ENCODE measurements at places on chromosomes 16 and 17.
A peak's percentile ranks its signal among the peaks of the same experiment; 100 is the strongest.

DNA sequence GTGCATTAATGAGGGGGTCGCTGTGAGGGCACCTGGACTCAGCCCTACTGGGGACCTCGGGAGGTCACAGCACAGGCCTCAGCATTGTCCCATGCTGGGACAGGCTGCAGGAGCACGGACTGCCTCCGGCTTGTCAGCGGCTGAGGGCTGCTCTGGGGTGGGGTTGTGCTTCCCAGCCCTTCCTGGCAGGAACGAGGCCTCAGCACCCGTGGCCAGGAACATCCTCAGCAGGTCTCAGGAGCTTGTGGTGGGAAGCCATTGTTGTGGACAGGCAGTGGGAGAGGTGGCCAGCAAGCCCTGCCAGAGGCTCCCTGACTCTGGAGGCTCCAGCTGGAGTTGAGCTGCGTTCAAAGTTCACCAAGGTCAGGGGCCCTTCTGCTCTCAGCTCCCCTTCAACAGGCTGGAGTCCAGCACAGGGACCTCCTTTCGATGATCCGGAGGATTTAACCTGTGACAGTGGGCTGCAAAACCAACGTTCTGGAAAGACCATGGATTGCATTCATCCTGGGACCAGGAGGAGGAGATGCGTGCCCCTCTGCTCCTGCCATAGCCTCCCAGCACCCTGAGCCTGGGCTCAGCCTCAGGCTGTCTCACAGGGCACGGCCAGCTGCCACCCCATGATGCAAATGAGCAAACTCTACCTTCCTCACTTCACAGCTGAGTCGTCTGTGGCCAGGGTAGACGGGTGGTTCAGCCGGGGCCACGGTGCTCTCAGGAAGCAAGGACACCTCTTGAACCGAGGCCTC, 32.6 kb downstream of the FOXL1 start:
- no peak for DNase-seq

DNA sequence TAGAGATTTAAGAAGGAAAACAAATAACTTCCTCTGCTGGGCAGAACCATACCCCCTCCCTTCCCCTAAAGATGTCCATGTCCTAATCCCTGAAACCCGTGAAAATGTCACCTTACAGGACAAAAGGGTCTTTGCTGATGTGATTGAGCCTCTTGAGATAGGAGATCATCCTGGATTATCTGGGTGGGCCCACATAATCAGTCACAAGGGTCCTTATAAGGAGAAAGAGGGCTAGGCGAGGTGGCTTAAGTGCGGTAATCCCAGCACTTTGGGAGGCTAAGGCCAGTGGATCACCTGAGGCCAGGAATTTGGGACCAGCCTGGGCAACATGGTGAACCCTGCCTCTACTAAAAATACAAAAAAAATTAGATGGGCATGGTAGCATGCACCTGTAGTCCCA, 12.0 kb upstream of the SLC39A11 start:
- DNase-seq = no peak

DNA sequence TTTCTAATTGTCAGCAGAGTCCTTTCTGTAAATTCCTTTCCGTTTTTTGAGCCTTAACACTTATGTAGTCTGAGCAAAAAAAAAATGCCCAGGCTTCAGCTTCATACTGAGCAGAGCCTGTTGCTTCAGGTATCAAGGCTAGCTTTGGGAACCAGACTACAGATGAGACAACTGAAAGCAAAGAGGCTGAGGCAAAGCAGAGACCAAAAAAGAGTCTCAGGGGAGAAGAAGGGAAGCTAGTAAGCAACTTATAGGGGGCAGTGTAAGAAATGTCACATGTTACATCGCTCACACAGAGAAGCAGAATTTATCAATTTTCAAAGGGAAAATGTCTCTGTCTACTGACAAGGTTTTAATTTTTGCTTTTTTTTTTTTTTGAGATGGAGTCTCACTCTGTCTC, 3.3 kb downstream of the HASPIN start:
- no peak for DNase-seq

DNA sequence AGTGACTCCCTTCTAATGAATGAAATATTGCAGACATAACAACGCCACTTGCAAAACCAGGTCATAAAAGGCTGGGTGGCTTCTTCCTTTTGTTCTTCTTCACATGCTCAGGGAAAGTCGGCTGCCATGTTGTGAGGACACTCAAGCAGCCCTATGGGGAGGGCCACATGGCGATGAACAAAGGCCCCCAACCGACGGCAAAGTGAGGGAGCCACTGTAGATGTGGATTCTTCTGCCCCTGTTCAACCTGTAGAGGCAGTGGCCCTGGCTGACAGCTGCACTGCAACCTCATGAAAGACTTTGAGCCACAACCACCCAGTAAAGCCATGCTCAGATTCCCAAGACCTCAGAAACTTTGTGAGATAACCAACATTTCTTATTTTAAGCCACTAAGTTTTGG, 203.5 kb upstream of the TNRC6C start:
- no peak for DNase-seq

DNA sequence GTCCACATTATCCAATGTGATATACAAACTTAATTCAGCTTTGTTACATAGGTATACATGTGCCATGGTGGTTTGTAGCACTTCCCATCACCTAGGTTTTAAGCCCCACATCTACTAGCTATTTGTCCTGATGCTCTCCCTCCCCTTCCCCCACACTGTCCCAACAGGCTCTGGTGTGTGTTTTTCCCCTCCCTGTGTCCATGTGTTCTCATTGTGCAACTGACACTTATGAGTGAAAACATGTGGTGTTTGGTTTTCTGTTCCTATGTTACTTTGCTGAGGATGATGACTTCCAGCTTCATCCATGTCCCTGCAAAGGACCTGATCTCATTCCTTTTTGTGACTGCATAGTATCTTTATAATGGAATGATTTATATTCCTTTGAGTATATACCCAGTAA, 196.7 kb downstream of the CDH11 start:
- no peak for DNase-seq

- DNase-seq = no peak
Observed at GRCh38 chr17:57732062-57732461, 13.0 kb downstream of the CCDC182 start.

- peak; percentile 86 for DNase-seq
Observed at GRCh38 chr16:85569615-85570212, 43.4 kb upstream of the GSE1 start.

DNA sequence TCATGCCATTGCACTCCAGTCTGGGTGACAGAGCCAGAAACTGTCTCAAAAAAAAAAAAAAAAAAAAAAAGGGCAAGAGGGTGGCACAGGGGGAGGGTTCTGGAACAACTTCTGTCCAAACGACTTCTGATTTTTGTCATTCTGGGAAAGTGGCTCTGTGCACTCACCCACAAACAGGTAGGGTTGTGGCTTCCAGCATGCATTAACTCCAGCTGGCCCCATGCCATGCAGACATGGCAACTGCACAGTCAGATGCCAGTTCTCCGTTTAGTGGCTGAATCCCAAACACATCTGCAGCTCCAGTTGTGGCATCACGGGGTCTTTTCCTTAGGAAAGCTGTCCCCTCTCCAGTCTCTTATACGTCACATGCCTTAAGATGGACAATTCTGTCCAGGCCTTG, 30.3 kb downstream of the B4GALNT2 start:
- DNase-seq = no peak

DNA sequence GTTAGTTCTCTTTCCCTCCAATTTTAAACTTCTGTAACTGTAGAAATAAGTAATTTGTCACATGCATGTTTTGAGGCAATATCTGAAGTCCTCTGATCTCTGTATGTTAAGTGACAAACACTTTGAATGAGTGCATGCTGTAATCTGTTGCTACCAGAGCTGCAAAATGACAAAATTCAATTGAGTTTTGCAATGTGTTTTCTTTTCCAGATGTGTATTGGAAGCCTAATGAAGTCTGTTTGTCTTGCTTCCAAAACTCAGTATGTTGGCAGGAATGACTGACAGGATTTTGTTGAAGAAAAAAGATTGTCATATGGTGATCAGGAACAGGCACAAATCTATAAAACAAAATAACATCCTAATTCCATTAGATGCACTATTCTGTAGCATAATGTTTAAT, 561.6 kb upstream of the CDH8 start:
- DNase-seq = no peak

- DNase-seq = no peak
Observed at GRCh38 chr16:49801290-49801689, 54.6 kb downstream of the ZNF423 start.

DNA sequence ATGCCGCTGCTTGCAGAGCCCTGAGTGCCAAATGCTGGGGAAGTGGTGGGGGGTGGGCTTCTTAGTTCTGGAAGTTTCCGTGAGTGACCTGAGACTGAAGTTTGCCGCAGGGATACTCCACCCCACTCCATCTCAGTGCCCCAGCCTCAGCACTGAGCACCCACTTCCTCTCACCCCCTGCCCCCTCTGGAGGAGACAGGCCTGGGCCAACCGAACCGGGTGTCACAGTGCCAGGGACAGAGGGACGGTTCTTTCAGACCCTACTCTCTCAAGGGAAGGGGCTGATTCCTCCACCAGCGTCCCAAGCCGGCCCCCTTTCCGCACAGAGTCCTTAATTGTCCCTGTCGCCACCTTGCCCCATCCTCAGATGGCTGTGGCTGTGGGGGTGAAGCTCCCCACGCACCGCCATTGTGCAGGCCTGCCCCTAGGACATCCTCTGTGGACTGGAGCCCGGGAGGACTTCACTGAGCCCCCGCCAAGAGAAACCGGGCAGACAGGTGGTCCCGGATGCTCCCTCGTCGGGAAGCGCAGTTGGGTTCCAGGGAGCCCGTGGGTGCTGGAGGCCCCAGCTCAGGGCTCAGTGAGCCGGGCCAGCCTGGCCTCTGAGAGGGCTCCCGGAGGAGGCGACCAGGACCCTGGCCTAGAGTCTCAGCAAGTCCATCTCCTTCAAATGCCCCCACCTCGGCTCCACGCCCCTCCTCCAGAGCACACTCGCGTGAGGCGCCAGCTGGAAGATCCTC, 1.6 kb upstream of the KREMEN2 start:
- no peak for DNase-seq

DNA sequence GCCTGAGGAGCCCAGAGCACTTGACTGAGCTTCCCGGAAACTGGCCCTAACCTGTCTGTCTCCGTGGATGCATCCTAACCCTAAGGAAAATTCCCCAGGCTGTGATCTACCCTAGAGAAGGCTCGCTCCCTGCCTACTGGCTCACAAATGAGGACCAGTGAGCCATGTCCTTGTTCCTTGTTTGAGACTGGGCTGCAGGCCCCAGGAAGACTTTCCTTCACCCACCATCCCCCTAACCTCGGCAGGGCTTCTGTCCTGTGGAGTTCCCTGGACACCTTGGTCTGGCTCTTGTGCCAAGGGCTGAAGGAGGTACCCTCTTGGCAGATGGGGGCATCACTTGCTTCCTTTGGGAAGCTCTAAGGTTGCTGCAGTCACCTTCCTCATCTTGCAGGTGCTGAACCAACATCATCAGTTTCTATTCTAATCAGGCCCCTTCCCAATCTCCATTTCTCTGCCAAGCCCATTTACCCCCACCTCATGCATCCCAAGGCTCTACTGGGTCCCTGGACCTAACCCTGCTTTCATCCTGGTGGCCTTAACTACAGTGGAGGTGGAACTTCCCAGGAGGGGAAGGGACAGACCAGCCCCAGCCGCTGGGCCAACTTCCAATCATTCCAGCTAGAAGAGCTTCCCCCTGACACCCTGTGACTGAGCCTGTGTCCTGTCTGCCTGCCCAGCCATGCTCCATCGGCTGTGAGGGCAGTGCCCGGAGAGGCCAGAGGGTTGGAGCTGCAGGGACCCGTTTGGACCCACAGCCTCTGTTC, 12.4 kb downstream of the RNF40 start:
- DNase-seq = no peak

DNA sequence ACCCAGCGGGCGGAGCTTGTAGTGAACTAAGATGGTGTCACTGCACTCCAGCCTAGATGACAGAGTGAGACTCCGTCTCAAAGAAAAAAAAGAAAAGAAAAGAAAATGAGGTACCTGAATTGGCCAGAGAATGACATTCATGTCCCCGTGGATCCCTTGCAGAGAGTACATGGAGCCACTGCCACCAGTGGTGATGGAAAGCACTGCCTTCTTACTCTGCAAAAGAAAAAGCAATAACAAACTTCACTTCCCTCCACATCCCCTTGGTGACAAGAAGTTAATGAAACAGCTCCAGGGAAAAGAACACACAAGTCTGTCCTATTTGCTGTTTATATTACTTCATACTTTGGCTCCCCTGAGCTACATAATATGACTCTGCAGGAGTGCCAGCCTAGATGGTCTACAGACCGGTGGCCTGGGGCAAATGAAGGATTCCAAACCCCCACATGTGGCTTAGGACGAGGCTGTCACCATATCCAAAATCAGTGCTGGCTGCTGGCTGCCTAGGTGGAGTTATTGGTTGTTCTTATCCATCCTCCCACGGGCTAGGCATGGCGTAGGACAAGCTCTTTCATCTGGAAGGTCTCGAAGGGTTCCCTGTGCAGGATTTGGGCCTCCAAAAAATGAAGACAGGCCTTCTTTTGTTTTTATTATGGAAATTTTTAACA, 13.3 kb downstream of the NQO1 start:
- no peak for DNase-seq

DNA sequence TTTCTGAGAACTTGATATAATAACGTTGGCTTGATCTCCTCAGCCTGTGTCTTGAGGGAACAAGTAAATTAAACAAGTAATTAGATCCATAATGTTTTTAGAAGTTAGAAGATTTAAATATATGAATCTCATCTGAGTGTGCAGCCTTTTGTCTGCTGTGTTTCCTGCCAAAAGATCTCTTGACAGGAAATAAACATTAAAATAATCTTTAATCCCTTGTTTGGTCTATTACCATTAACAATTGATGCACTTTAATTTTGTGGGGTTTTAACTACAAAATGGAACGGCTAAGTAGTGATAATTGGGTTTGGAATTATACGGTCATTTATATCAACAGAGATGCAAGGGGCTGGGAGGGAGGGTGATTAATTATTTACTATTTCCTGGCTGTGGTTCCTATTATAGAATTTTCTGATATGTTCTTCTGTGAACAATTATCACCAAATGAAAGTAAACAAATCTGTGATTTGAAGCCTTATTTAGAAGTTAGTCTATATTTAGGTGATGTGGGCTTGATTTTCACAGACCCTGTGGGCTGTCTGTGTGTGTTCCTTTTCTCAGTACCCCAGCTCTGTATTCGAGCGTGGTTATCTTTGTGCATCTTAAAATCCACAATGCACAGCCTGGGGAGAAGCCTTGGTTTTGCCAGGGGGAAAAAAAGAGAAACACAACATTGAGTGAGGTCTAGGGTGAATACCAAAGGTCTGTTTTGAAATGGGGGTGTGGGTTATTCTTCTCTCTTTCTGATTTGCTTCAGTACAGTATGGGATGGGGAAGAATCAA, 556.1 kb downstream of the WWOX start:
- DNase-seq = no peak

GRCh38 chr16:85661740-85662481, 26.8 kb downstream of the GINS2 start:
- DNase-seq = no peak

Measured in NCI-H2081 treated with DMSO at 0.1 percent for 48 hours (cell line).